ENCODE measurements at places on chromosomes 1 and 21.

DNA sequence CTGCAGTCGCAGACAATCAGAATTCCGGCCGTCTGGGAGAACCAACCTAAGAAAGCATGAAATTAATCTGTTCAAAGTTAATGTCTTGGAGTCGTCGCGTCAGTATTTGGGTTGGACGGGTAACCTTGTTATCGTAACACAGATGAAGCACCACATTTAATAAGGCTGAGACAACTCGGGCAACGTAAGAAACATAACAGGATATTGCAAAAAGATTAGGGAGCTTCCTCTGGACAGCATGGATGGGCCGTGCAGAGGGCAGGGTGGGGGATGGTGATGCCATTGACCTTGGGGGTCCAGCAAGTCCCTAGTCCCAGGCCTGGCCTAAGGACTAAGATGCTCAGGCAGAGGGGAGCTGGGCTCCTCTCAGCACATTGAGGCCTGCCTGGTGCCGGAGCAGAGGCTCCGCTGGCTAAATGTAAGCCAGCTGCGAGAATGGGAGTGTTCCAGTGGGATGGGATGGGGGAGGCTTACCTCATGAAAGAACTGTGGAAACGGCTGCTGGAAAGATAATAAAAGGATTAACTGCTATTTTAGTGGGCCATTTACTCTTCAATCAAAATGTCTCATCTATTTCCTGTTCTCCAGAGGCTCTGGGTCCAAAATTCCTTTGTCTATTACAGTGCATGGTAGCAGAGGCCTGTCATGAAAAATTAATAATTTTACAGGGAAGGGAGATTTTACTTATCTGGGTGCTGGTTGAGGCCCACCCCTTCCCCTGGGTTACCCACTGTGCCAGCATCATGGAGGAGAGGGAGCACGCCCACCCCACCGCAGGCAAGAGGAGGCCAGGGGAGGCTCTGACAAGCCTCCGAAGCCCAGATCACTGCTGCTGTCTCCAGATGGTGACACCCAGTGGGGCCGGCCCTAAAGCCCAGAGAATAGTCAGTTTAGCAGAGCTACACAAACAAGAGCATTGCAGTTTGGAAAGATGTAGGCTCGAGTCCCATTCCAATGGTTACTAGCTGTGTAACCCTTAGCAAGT, 131.6 kb downstream of the DMRTB1 start:
- no peak for DNase-seq

GRCh38 chr1:110050602-110051261, 16.3 kb downstream of the STRIP1 start:
- DNase-seq = no peak

GRCh38 chr1:178910023-178910422, 39.1 kb upstream of the ANGPTL1 start:
- DNase-seq = no peak

GRCh38 chr1:107195476-107195875, 54.6 kb downstream of the NTNG1 start:
- no peak for DNase-seq

Measured in CD8-positive, alpha-beta memory T cell (primary cell).